ENCODE measurements at places on chromosomes 1 and 21. TPM values are rescaled to one million over a fixed set of nuclear protein-coding genes. Genes with fewer than 3 reads are reported as not detected.

Gene CFHR3
- not detected for total RNA-seq

Gene RNF223
- total RNA-seq = 6.3 TPM

Gene ZNF684
- 5.3 TPM for total RNA-seq

Gene EXTL1
- total RNA-seq = 0.15 TPM

Gene LCE1F
- total RNA-seq = not detected

Gene LCE3D
- total RNA-seq = not detected

Gene MATN1
- 0.12 TPM for total RNA-seq

Gene TTLL7
- total RNA-seq = 21.2 TPM

Gene NFASC
- total RNA-seq = 0.57 TPM

Gene C1orf167
- total RNA-seq = 0.12 TPM

Gene PLA2G2E
- total RNA-seq = not detected

Gene CD1D
- not detected for total RNA-seq

Gene PTGFR
- not detected for total RNA-seq

Gene MAGI3
- 11.8 TPM for total RNA-seq

GRCh38 chr21:36985751-36986594, 19.5 kb upstream of the HLCS start:
- no peak for DNase-seq

- DNase-seq = no peak
These were observed 18.4 kb upstream of the COL6A2 start for GRCh38 chr21:46079352-46080170.

GRCh38 chr1:157652859-157653493, 47.6 kb downstream of the FCRL3 start:
- no peak for DNase-seq

- no peak for DNase-seq
These were observed 210.5 kb upstream of the SPAG17 start for GRCh38 chr1:118395430-118395991.

DNA sequence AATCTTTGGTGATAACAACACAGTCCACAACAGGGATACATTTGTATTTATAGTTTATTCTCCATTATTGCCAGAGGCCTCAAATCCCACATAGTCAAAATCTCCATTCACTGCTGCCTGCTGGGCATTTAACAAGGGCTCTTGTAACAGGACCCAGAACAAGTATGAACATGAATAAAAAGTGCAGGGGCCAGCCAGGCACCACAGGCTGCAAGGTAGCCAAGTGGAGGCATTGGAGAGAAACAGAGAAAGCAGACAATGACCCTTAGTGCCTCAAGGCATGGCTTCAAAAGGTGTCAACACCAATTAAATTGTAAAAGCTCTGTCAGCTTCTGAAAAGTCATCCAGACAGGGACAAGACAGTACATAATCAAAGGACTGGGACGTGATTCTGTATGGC, 116.8 kb downstream of the ATP6V1G3 start:
- no peak for DNase-seq

- no peak for DNase-seq
These were observed 109.6 kb upstream of the GJB5 start for GRCh38 chr1:34645109-34645688.

- no peak for DNase-seq
These were observed 61.6 kb upstream of the RUNX3 start for GRCh38 chr1:24991697-24992096.

DNA sequence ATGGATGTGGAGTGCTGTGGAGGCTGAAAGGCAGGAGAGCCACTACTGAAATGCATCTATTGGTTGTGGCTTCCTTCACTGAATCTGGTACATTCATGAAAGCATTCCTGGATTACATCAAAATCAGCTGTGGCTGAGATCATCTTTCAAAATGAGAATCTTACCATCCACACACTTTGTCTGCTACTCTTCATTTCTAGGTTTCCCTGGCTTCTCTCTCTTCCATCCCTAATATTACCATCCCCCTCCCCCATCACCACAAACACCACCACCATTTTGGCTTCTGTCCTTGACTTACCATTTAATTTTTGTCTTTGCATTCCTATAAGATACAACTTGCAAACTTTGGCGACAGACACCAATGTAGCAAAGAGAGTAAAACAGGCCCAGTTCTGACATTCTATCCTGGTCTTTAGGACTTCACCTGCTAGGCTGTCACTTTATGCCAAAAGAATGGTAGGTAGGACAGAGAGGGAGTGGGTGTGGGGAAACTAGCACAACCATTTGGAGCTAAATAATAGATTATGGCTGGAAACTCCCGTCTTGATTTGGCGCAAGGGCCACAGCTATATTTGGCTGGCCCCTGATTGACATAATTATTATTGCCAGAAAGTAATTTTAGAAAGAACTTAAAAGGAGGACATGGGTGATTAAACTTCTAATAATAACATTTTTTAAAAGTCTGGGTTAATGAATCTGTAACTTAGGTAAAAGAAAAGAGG, 15.1 kb upstream of the DUSP10 start:
- DNase-seq = no peak

DNA sequence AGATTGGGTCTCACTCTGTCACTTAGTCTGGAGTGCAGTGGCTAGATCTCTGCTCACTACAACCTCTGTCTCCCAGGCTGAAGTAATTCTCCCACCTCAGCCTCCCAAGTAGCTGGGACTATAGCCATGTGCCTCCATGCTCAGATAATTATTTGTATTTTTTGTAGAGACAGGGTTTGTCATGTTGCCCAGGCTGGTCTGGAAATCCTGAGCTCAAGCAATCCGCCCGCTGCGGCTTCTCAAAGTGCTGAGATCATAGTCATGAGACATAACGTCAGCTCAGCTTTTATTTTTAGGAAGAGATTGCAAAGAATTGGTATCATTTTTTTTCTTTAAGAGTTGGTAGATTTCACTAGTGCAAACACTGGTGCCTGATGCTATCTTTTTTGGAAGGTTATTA, 244.9 kb downstream of the DSCAM start:
- DNase-seq = no peak

DNA sequence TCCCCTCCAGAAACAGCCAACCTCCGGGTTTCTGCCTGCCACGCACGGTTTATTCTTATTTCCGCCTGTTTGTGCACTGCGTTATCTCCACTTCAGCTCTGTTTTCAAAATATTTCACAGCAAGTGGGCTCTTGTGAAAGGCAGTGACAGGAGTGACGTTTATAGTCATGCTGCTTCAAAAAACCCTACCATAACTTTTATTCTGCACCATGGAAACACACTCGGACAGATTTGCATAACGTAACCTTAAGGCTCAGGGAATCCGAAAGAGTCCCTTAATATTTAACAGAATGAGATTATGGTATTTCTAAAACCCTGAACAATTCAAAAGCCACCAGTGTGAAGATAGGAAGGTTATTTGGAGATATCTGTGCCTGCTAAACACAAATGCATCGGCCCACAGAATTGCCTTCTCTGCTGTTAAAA, 782 bp upstream of the SDE2 start:
- DNase-seq = no peak

DNA sequence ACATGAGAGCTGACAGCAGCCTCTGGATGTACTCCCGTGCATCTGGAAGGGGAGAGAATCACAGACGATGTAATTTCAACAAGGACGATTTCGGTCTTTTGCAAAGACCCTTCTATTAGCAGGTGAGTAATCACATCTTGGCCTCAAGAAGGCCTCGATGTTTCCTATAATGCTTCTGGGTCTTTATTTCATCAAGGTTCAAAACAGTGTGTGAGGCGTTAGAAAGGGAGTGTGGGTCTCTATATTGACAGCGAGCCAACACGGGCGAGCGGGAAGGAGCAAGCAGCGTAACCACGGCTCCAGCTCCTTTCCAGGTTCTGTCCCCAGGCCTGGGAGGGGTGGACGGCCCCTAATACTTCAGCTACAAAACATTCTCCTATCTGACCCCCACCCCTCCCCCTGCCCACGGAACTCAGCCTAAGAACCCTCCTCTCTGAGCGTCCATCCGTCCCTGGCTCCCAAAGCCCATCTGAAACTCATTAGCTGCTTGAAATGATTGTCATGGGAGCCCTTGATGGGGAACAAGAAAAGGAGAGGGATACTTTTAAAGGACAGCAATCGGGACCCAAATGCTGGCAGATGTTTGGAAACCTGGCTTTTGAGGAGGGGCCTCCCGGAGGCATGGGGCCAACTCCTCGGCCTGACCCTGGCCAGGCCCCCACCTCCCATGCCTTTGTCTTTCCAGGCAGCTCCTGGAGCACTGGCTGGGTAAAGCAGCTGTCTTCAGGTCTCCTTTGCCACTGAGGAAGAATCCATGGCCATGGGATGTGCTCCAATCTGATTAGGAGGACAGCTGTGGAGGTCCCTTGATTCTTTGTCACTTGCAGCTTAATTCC, 250.8 kb downstream of the FOXD2 start:
- DNase-seq = no peak

GRCh38 chr1:66478116-66478515, 55.8 kb upstream of the SGIP1 start:
- no peak for DNase-seq

DNA sequence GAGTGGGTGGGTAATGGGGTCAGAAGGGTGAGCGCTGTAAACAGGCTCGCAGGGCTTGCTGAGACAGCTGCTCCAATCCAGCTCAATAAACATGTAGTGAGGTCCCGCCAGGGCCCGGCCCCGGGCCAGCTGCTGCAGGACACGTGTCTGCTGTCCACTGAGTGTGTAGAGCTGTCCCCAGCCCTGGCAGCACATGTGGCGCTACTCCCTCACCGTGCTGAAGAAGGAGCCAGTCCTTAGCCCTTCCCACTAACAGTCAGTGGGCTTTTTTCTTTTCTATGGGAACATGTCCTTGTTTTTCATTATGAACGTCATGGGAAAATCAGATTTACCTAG, 78.9 kb upstream of the C1orf174 start:
- DNase-seq = no peak

- no peak for DNase-seq
These were observed 36.7 kb upstream of the PLXNA2 start for GRCh38 chr1:208280681-208281450.

- no peak for DNase-seq
These were observed 47.3 kb downstream of the KMO start for GRCh38 chr1:241579434-241579833.

- DNase-seq = no peak
These were observed 18.7 kb upstream of the PPP1R8 start for GRCh38 chr1:27811741-27812500.

- no peak for DNase-seq
These were observed 22.0 kb downstream of the KIAA0319L start for GRCh38 chr1:35535243-35535642.

DNA sequence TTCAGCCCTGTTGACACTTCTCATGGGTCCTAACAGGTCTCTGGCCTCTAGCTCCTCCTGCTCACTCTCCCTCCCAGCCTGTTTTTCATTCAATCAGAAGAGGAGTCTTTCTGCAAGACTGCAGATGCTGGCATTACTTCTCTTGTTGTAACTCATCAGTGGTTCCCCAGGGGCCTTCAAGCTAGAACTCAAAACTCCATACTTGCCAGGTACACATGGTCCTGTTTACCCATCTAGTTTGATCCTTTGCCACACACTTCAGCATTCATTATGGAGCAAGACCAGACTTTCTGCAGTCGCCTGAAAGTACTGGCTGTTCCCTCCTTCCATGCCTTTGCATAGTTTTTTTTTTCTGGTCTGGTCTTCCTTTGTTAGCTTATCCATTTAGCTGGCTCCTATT, 47.9 kb downstream of the SERBP1 start:
- no peak for DNase-seq

GRCh38 chr1:37306871-37307270, 167.5 kb upstream of the ZC3H12A start:
- DNase-seq = no peak

GRCh38 chr1:55519937-55520683, 304.9 kb upstream of the USP24 start:
- DNase-seq = no peak

DNA sequence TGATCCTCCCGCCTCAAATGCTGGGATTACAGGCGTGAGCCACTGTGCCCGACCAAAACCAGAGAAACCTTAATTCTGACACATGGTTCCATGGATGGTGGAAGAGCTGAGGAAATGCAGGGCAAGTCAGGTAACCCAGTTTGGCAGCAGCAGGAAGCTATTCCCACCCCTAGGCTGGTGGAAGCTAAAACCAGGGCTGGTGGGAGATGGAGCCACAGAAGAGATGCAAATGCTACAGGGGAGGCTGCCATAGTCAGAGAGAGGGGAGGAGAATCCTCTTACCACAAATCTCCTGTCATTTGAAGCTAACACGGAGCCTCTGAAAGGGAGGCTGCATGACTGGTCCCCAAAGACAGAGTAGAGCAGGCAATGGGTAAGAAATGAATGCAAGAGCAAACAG, 4.1 kb upstream of the CDC42BPA start:
- DNase-seq = no peak

DNA sequence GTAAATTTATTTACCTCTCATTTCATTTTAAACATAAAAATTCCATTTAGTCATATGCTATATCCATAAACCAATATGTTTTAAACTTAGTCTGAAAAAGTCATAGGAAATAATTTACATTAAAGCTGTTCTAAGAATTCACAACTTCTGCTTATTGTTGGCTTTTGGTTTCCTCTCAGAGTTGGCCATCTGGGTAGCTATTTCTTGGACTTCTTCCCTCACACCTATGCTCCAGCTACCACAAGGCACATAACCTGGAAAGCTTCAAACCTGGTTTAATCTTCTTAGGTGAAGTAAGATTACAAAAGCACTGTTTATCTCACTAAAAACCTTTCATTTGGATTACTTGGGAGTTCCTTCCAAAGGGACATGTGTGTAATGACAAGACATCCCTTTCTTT, 29.8 kb downstream of the RBM11 start:
- DNase-seq = no peak

DNA sequence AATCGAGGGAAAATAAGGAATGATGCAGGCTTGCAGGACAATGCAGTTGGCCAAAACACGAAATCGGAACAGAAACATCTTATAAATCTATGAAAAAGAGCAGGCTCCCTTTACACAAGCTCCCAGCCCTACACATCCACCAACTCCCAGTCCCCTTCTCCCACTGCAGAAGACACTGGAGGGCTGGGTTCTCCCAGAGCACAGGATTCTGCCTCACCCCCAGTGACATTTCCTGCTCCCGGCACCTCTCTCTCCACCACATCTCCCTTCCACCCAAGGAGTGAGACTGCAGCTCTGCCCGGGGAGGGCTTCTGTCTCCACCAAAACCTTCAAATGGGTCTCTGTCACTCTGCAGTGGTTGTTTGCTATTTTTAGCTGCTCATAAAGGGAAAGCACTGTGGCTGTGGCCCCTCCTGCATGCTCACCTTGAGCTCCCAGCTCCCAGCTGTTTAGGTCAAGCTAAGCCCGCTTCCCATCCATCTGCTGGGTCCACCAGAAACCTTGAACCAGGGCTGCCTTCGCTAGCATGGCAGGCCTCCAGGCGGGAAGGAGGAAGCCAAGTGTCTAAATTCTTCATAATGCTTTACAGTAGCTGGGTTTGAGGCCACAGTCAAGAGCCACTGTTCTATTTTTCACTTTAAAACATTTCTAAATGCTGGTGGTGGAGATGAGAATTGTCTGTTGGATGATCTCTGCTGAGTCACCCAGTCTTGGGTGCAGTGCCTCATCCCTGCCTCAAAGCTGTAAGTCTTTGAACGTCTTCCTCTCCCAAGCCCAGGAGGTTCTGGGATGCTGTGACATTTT, 3.3 kb upstream of the C2CD2 start:
- no peak for DNase-seq

DNA sequence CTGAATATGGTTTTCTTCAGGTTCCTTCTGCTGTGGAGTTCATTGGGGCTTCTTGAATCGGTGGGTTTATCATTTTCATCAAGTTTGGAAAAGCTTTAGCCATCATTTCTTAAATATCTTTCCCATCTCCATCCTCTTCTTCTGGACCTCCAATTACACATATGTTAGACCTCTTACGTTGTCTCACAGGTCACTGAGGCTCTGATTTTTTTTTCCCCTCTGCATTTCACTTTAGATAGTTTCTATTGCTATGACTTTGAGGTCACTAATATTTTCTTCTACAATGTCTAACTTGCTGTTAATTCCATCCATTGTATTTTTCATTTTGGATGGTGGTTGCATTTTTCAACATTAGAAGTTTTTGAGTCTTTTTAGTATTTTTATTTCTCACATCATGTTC, 47.3 kb upstream of the CASZ1 start:
- DNase-seq = no peak
